ENCODE measurements at places on chromosomes 1 and 21.

GRCh38 chr1:184624051-184624450, 130.6 kb downstream of the EDEM3 start:
- DNase-seq, result peak; percentile 98

- DNase-seq, result no peak
Measured at GRCh38 chr1:60470246-60470645, 396.7 kb upstream of the C1orf87 start.

DNA sequence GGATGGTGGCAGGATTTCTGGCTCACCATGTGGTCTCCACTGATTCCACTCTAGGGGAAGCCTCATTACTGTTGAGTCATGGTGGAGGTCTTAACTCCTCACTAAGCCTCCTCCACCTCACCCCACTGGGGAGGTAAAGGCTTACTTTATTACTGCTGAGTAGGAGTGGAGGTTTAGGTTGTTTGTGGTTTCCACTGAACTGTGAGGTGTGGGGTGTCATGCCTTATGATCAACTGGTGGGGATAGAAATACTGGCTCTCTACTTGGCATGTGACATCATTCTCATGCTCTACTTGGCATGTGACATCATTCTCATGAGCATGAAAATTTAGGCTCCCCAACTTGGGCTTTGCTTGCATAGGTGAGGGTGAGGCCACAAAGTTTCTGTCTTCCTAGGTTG, 35.6 kb downstream of the COL6A1 start:
- no peak for DNase-seq

DNA sequence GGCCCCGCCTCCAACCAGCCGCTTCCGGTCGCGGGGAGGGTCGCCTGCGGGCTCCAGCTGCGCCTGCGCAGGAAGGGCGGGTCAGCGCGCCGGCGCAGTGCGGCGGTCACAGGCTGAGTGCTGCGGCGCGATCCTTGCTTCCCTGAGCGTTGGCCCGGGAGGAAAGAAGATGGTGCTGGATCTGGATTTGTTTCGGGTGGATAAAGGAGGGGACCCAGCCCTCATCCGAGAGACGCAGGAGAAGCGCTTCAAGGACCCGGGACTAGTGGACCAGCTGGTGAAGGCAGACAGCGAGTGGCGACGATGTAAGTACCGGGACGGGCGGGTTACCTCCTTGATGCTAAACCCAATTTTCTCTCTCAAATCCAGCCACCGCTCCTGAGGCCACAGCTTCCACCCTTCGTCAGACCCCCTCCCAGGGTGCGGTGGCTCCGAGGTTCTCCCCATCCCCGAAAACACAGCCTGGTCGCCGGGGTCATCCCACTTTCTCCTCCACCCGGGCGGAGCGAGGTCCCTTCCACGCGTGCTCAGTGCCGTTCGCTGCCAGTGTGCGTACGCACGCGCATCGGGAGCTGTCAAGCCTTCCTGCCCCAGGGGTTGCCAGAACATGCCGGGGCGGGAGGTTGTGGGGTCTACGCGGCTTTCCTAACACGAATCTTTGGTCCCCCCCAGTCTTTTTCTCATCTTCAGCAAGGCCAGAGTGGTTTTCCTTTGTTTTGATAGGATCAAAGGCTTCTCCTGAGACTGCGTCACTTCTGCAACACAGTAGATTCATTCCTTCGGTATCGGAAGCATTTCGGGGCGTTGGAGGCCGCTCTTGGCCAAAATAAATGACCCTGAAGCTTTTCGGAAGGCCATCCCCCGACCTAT, at the start of gene SARS1:
Gene SARS1, plus strand, starts transcription at position 95 of the 870 bp plus-strand sequence. Its CDS starts 75 bp downstream, at position 170.
- peak; percentile 85 for DNase-seq

DNA sequence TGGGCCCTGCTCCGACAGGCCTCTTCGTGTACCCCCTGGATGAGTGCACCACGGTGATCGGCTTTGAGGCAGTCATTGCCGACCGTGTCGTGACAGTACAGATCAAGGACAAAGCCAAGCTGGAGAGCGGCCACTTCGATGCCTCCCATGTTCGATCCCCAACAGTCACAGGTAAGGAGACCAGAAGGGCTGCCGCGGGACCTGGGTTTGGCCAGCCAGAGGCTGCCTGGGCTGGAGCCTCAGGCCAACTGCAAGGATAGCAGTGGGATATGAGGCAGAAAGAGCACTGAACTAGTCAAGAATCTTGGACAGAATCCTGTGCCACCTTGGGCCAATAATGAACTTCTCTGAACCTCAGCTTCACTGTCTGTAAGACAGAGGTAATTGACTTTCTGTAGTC, 22.1 kb downstream of the VWA5B1 start:
- DNase-seq, result no peak

DNA sequence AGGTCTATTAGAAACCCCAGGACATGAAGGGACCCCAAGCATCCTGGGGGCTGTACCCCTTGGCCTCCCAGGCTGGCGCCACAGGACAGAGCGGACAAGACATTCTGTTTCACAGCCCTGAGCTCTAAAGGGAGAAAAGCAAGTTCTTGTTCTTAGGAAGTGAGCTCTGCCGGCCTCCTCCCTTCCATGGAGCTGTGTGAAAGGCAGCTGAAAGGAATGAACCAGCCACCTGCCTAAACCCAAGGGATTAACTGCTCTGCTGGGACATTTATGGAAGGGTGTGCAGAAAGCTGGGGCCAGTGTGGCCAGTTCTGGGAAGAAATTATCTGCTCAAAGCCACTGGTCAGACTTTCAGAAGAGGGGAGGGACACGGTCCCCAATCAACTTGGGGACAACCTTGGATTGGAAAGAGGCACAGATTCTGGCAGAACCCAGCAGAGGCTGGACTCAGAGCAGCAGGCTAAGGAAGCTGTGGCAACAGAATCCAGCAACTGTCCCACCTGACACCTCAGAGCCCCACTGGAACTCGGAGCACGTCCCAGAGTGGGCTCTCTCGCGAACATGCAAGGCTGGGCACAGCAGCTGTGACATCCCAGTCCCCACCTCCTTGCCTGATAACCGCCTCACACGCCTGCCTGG, 2.1 kb downstream of the KLHL21 start:
- peak; percentile 38 for DNase-seq

GRCh38 chr1:60765204-60765603, 317.2 kb upstream of the NFIA start:
- peak; percentile 57 for DNase-seq

DNA sequence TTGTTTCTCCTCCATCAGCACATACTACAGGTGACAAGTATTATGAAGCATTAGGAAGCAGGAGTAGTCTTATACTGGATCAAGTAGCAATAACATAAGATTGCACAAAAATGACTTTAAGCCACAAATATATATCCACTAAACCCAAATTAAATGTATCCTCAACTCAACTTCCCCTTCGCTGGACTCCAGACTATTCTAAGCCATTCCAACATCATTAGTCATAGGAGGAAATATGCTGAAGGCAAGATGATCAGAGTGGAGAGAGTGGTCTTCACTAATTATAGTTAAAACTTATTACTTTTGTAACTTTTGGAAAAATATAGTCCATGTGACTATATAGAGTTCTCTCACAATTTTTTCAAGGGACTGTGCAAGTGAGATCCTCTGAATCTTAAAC, 390.7 kb upstream of the ZP4 start:
- DNase-seq, result no peak

GRCh38 chr1:910881-911721, 12.6 kb upstream of the SAMD11 start:
- peak; percentile 81 for DNase-seq

DNA sequence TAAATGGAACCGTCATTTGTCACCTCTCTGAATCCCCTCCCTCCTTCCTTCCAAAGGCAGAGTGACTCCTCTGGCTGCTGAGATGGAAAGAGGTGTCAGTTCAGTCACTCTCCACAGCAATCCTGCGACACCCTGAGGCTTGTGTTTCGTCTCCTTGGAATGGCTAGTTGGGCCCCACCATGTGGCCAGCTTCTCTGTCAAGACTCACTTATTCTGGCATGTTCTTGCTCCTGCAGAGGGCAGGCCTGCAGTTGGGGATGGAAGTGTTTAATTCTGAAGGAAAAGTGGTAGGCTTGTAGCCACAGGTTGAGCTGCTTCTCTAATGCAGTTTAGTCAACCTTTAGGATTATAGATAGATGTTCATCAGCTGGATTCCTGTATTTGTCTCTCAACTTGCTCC, 149.6 kb downstream of the LMO4 start:
- peak; percentile 21 for DNase-seq

GRCh38 chr1:181456551-181456950, 26.8 kb upstream of the CACNA1E start:
- no peak for DNase-seq

- no peak for DNase-seq
Measured at GRCh38 chr1:86226204-86226603, 69.6 kb upstream of the COL24A1 start.

GRCh38 chr1:216896146-216896545, 172.9 kb upstream of the ESRRG start:
- no peak for DNase-seq

GRCh38 chr1:91527266-91527765, 26.7 kb downstream of the CDC7 start:
- DNase-seq, result no peak

DNA sequence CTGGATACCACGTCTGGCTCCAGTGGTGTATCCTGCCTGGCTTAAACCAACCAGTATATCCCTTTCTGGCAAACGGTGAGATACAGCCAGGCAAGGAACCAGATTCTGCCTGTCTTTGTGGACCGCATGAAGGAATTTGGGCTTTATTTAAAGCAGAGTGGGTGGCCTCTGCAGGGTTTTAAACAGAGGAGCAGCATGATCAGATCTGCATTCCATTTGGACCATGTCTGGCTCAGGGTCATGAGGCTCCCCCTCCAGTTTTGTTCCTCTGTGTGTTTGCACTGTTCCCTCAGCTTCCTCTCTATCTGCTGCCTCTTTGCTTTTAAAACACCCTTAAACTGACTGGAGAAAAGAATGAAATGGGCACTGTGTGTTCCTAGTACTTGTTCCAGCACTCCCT, 195.0 kb downstream of the GIPC2 start:
- no peak for DNase-seq

GRCh38 chr1:216836316-216836715, 113.1 kb upstream of the ESRRG start:
- DNase-seq, result no peak

- DNase-seq, result peak; percentile 88
Measured at GRCh38 chr1:14713077-14713476, 114.6 kb downstream of the KAZN start.

DNA sequence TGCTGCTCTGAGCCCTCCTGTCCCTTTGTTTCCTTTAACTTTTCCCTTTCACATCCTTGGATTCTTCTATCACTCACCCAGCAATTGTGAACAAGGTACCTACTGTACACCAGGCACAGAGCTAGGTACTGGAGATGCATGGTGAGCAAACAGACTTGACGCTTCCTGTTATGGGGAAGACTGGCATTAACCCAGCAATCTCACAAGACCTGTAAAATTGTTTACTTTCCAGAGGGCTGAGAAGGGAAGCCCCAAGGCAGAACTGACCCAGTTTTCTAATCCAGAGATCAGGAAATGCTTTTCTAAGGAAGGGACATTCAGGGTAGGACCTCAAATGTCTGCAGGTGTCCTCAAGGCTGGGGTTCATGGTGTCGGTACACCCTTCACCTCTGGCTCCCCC, 171.6 kb upstream of the KAZN start:
- DNase-seq, result no peak

- DNase-seq, result no peak
Measured at GRCh38 chr1:203517426-203518110, 23.6 kb downstream of the OPTC start.

DNA sequence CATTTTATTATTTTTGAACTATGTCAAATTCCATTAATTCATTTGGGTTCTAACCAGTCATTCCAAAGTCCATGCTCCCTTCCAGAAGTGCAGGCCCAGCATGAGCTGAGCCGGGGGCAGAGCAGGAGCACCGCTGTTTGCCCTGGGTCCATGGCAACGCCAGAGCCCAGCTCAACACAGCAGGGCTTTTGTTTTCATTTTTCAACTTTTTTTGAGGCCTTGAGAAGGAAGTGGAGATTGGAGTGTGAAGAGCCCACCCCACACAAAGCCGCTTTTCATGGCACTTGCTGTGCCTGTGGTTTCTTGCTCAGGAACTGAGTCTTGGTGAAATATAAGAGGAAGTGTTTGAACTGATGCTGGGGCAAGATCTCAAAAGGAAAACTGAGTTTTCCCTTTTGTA, 13.2 kb upstream of the PRMT2 start:
- no peak for DNase-seq

- peak; percentile 61 for DNase-seq
Measured at GRCh38 chr1:160219062-160219929, 14.1 kb downstream of the PEA15 start.

DNA sequence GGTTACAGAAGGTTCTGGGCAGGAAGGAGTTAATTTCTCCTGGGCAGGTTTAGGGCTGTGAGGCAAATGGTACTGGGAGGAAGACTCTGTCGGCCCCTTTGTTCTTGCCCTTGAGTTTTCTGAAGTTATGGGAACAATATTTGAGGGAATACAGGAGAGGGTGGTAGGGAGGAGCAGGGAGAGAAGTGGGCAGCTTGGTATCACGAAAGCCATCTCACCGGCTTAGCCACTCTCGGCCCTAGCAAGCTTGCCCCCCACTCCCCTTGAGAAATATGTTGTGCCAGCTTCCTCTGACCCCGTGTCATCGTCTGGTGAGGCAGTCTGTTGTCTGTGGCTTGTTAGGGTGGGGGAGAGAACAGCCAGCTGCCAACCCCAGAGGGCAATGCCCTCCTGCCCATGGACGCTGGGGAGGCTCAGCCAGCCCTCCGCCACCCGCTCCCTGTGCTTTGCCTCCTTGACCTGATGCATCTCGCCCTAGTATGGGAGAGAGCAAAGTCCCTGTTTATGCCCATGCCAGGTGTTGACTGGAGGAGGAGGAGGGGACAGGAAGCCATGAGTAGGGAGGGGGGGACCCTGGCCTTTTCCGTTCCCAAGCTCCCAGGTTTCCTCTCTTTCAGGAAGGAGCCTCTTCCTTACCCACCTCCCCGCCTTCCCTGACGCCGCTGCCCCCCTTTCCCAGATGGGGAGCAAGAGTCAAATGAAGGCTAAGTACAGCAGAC, 1.2 kb downstream of the EFNA1 start:
- peak; percentile 75 for DNase-seq

DNA sequence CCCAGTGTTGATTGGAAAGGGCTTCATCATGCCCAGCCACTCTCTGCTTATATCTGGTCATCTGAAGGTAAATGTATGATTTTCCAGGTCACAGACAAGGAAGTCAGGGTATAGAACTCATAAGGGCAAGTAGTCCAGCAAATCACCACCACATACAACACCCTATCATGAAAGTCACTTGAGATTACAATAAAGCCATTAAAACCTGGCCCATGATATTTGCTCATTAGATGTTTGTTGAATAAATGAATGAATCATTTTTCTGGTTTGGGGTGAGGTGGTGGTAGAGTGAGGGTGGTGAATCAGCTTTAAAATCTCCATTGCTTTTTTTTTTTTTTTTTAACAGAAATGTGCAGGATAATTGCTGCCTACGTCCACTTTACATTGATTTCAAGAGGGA, 91.9 kb downstream of the TGFB2 start:
- DNase-seq, result no peak

- no peak for DNase-seq
Measured at GRCh38 chr21:45518742-45519141, 23.5 kb downstream of the SLC19A1 start.

GRCh38 chr1:43636006-43636641, 13.8 kb upstream of the KDM4A start:
- DNase-seq, result no peak

DNA sequence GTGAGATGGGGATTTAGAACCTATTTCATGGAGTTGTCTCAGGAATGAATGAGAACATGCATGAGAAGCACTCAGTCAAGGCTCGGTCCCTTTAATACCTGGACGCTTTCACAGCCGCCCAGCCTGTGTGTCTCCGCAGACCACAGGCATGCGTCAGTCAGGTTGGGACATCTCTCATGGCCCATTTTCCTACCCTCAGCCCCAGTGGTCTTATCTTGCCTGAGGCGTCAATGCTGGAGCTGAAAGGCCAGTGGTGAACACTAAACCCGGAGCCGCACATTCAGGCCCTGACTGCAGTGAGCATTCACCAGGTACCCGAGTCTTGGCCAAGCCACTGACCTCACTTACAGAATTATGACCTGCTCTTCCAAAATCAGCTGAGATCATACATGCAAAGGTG, 263.2 kb upstream of the RAB4A start:
- DNase-seq, result no peak

Data from MCF 10A (cell line).